Activated CD8-positive, alpha-beta memory T cell treated with anti-CD3 and anti-CD28 coated beads, Interleukin-2, amount 10 ng/mL, durations not matched to agents 7 days and 5 days (primary cell): ENCODE measurements at places on chromosomes 1 and 21. TPM values are rescaled to one million over a fixed set of nuclear protein-coding genes. Genes with fewer than 3 reads are reported as not detected.

Gene RBP7
- total RNA-seq, result not detected

GRCh38 chr21:21468003-21468402 is 469.8 kb downstream of the NCAM2 start:
- no peak overlapping the region for H3K4me3 ChIP-seq
- H3K4me1 ChIP-seq, result no peaks in the 10 kb centered on the region
- no peaks in the 10 kb centered on the region for H3K36me3 ChIP-seq
- H3K27me3 ChIP-seq, result no peaks in the 10 kb centered on the region
- DNase-seq, result no peak

DNA sequence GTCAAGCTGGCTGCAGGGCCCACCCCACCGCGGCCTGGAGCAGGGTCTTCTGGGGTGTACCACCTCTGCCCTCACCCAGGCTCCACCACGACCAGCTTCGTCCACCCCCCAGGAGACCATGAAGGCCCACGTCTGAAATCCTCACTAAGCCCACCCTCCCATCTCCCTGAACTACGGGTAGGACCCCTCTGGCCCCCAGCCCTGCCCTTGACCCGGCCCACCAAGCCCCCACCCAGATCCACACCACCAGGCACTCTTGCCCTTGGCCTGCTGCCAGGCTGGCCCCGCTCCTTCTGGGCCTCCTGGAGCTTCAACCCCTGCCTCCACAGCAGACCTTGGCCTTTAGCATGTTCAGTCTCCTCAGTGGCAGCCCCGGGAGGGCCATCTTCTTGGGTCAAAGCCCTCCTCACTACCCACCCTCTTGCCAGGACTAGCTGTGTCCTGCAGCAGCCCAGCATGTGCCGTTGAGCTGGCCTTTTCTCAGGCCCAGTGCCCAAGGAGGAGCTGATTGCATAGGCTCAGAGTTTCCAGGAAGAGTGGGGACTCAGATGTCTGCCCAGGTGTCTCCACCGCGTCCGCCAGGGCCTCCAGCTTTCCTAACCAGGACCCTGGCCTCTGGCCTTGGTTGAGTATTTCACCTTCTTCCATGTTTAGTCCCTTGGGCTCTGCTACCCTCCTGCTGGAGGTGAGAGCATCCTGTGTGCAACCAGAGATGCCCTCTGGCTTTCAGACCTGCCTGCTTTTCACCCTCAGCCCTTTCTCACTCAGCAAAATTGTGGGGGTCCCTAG is 17.7 kb upstream of the SAMD11 start:
- no peak overlapping the region for H3K4me3 ChIP-seq
- H3K36me3 ChIP-seq, result no peaks in the 10 kb centered on the region

GRCh38 chr1:168498159-168498631 is 45.6 kb downstream of the XCL2 start:
- peaks cover 20% of the 10 kb centered on the region for H3K36me3 ChIP-seq
- DNase-seq, result no peak
- no peak overlapping the region for H3K4me3 ChIP-seq
- no peaks in the 10 kb centered on the region for H3K27me3 ChIP-seq

Gene GFI1
- 87.8 TPM for total RNA-seq

- H3K4me1 ChIP-seq, result peaks cover 10% of the 10 kb centered on the region
- no peak overlapping the region for H3K4me3 ChIP-seq
- peak; percentile 67 for DNase-seq
- H3K36me3 ChIP-seq, result no peaks in the 10 kb centered on the region
Observed at GRCh38 chr1:31181515-31182343, 58.0 kb downstream of the NKAIN1 start.

DNA sequence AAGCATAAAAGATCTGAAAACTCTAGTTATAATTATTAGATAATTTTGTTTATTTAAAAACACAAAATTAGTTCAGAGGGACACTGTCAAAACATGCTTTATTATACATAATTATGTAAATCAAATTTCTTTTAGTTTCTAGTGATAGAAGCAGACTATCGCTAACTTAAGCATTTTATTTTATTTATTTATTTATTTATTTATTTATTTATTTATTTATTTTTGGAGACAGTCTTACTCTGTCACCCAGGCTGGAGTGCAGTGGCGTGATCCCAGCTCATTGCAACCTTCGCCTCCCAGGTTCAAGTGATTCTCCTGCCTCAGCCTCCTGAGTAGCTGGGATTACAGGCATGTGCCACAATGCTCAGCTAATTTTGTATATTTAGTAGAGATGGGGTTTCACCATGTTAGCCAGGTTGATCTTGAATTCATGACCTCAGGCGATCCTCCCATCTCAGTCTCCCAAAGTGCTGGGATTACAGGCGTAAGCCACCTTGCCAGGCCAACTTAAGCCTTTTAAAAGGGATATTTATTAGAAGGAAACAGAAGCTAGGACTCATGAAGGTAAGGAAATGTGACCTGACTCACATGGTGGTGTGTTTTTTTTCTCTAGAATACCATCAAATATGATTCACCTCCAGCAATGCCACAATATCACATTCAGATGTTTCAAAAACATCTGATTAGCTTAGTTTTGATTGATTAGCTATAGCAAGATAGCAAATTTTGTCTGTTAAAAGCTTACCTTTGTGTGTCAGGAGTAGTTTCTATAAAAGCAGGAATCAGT is 1357.4 kb upstream of the ADGRL4 start:
- H3K36me3 ChIP-seq, result no peaks in the 10 kb centered on the region
- H3K27me3 ChIP-seq, result no peaks in the 10 kb centered on the region
- H3K27ac ChIP-seq, result no peak overlapping the region
- no peaks in the 10 kb centered on the region for H3K4me1 ChIP-seq
- no peak overlapping the region for H3K4me3 ChIP-seq
- no peak for DNase-seq

DNA sequence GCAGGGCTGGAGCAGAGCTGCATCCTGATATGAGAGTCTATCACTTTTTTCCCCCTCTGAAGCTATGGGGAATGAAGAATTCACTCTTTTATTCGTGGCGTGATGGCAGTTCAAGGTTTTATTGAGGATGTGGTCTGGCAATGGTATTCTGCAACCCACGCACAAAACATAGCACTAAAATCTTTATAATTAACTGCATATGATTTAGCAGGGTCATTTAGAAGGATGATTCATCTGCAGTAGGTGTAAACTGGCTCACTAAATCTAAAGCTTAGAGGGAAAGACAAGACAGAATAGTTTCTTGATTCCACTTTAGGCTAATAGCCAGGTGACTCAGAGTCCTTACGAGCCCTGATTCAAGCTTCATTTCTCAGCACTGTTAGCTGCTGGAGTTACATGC is 25.0 kb upstream of the CHRM3 start:
- H3K27me3 ChIP-seq, result peaks cover 3% of the 10 kb centered on the region
- H3K36me3 ChIP-seq, result no peaks in the 10 kb centered on the region
- no peak overlapping the region for H3K27ac ChIP-seq
- H3K4me1 ChIP-seq, result no peaks in the 10 kb centered on the region

DNA sequence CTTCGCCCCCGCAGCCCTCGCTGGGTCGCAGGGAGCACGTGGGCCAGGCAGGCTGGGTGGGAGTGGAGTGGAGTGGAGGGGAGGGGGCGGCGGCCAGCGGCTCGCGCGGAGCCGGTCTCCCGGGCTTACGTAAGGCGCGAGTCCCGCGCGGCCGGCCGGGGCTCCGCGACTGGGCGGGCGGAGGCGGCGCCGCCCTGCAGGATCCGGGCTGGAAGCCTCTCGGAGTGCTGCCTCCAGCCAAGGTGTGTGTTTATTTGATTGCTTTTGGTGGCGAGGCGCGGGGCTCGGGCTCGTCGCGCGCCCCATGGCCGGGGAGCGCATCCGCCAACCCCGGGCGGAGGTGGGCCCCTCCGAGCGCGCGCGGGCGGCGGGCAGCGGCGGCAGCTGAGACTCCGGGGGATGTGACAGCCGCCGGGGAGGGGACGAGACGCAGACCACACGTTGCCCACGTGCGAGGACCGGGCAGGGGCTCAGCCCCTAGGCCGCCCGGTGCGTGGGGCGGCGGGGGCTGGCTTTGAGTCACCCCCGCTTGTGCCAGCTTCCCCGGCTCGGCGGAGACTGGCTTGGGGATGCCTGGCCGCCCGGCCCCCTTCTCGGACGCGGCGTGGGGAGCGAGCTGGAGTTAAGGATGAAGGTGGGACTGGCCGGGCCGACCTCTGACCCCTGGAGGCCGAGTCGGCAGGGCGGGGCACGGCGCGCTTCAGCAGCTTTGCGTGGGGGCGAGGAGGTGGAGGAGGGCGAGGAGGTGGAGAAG is 402 bp upstream of the AK4 start:
- peaks cover 28% of the 10 kb centered on the region for H3K27me3 ChIP-seq
- peak overlapping the region; percentile 92 for H3K4me3 ChIP-seq
- peak overlapping the region; percentile 80 for H3K27ac ChIP-seq
- peak; percentile 82 for DNase-seq
- H3K36me3 ChIP-seq, result peaks cover 21% of the 10 kb centered on the region

GRCh38 chr21:41948078-41948895 is 5.5 kb downstream of the C2CD2 start:
- H3K4me3 ChIP-seq, result no peak overlapping the region
- peaks cover 29% of the 10 kb centered on the region for H3K27me3 ChIP-seq
- H3K27ac ChIP-seq, result no peak overlapping the region
- H3K36me3 ChIP-seq, result no peaks in the 10 kb centered on the region
- H3K4me1 ChIP-seq, result no peaks in the 10 kb centered on the region
- DNase-seq, result no peak

Gene HES3
- total RNA-seq, result not detected

GRCh38 chr1:203990118-203990517 is 82.8 kb upstream of the SOX13 start:
- H3K4me3 ChIP-seq, result no peak overlapping the region
- peaks cover 13% of the 10 kb centered on the region for H3K27me3 ChIP-seq
- H3K36me3 ChIP-seq, result no peaks in the 10 kb centered on the region
- no peak overlapping the region for H3K27ac ChIP-seq

Gene LCE5A
- not detected for total RNA-seq

DNA sequence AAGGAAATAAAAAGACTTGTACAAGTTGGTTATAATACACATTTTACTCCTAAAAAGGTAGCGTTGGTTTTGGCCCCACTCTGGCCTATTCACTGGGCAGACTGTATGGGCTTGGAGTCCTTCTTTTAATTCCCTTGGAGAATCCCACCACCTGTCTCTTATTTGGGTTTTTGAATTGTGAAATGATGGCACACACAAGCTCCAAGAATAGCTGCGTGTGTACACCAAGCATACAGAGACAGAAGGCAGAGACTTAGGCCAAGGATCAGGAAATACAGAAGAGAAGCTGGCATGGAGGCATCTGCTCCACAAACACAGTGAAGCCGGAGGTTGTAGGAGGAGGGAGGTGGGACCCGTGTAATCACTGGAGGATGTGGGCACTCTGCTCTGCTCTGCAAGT is 29.1 kb downstream of the DDR2 start:
- H3K27ac ChIP-seq, result no peak overlapping the region
- no peaks in the 10 kb centered on the region for H3K36me3 ChIP-seq
- H3K4me3 ChIP-seq, result no peak overlapping the region
- peaks cover 19% of the 10 kb centered on the region for H3K27me3 ChIP-seq
- no peaks in the 10 kb centered on the region for H3K4me1 ChIP-seq

Gene C1orf116
- total RNA-seq, result not detected

- H3K27me3 ChIP-seq, result no peaks in the 10 kb centered on the region
- no peak overlapping the region for H3K27ac ChIP-seq
- H3K4me3 ChIP-seq, result no peak overlapping the region
- no peaks in the 10 kb centered on the region for H3K36me3 ChIP-seq
Observed at GRCh38 chr1:68442822-68443556, 6.8 kb downstream of the RPE65 start.
